ENCODE measurements at places on chromosomes 7 and 10. TPM values are rescaled to one million over a fixed set of nuclear protein-coding genes. Genes with fewer than 3 reads are reported as not detected.

The ARL5B gene
- 6.5 TPM for polyA plus RNA-seq

The GATA3 gene
- 1.0 TPM for polyA plus RNA-seq

The SLIT1 gene
- 0.08 TPM for polyA plus RNA-seq

The CDK14 gene
- 2.9 TPM for polyA plus RNA-seq

The SLC29A4 gene
- polyA plus RNA-seq, result 4.7 TPM

The FAM24B gene
- polyA plus RNA-seq, result 0.49 TPM

The UCN3 gene
- polyA plus RNA-seq, result not detected

The CALML3 gene
- not detected for polyA plus RNA-seq

DNA sequence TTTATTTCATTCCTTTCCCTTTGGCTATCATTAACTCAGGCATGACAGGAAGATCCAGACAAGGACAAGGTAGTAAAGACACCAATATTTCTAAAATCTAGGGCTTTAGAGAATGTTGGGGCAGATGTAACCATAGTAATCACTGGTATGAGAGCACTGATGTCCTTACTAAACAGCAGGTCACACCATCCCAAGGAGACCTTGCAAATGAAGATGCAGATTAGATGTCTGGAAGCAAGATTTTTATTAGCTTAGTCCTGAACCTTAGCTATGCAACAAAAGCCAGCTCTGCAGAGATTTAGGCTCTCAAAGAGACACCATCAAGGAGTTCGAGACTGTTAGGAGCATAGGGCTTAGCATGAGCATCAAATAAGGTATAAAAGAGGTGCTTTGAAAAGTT is 23.6 kb upstream of the FRA10AC1 start:
- DNase-seq, result no peak

GRCh38 chr7:111026806-111027205 is 64.1 kb upstream of the LRRN3 start:
- no peak for DNase-seq

DNA sequence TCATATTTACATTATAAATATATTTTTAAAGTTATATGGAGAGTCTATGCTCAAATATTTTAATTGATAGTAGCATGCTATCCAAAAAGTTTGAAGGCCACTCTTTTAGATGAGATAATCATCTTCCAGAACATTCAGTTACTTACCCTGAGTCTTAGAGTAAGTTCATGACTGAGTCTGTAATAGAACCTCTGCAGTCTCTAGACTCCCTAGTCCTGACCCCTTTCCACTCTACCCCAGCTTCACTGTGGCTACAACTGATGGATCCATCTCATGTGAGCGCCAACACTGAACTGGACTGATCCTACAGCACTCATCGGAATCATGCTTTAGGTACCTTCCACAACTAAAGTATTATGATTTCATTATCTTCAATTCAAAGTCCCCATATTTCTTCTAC is 10.1 kb downstream of the HACD1 start:
- no peak for DNase-seq

- peak; percentile 27 for DNase-seq
Observed at GRCh38 chr10:86226781-86227201, 139.8 kb downstream of the GRID1 start.

- no peak for DNase-seq
Observed at GRCh38 chr10:4054656-4055435, 269.8 kb upstream of the KLF6 start.

- DNase-seq, result no peak
Observed at GRCh38 chr10:33370434-33370930, 36.0 kb upstream of the NRP1 start.

GRCh38 chr7:100875356-100875751 is 451 bp downstream of the SRRT start:
- DNase-seq, result no peak

DNA sequence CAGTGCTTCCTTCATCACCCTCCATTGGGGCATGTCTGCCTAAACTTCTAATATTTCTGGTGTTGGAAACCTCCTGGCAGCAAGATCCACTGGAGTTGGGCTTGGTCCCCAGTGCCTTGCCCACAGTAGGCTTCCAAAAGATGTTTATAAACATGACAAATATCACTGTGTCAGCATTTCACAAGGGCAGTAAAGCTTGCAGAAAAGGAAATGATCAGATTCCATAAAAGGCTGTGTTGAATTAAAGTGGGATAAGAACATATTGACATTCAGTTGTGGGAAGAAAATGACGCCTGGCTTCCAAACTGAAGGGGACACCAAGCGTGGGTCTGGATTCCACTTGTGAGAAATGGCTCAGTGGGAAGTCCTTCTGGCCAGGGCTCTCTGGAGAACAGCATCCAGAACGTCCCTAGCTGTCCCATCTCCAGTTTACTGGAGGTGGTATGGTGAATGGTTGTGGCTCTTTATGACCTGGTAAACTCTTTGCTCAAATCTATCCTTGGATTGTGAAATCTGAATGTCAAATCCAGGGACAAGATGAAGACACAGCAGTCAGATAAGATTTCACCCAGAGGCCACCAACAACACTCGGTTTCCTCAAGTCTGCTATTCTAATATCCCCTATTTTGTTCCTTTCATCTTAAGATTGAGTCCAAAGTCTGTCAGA is 287.2 kb downstream of the TNS3 start:
- DNase-seq, result no peak

GRCh38 chr7:43735802-43736603 is 6.7 kb upstream of the COA1 start:
- DNase-seq, result no peak

DNA sequence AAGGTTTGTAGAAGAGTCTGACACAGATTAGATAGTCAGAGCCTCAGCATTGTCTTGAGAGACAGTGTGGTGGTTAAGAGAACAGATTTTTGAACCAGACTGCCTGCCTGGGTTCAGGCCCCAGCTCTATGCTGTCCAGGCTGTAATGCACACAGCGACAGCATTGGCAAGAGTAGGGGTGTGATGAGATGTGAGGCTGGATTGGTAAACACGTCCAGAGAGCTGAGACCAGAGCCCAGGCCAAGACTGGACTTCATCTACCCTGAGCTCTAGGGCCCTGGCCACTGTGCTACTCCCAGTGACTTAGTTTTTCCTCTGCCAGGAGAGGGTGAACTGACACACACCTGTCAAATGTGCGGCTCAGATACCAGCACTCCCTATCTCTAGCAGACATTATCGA is 360.4 kb downstream of the RPS24 start:
- no peak for DNase-seq

DNA sequence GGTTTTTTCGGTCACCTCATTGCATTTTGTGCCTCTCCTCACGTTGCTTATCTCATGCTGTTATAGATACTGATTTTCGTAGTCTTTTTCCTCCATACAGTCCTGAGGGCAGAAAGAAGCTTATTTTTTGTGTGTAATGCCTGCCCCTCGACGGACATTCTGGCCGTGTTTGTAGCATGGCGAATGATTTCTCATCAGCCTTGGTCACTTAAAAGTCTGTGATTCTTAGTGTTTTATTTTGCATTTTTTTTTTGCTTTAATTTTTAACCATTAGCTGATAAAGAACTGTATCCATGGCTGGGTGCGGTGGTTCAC is 469 bp upstream of the NOC3L start:
- no peak for DNase-seq

- DNase-seq, result no peak
Observed at GRCh38 chr10:16030562-16030961, 170.3 kb upstream of the MINDY3 start.

GRCh38 chr7:16669581-16669980 is 23.6 kb downstream of the BZW2 start:
- DNase-seq, result no peak

- DNase-seq, result no peak
Observed at GRCh38 chr7:31372231-31372959, 31.9 kb upstream of the NEUROD6 start.

All from heart left ventricle (tissue), 16 donors.